Activated CD4-positive, alpha-beta T cell treated with anti-CD3 and anti-CD28 coated beads for 24 hours (primary cell): ENCODE measurements at places on chromosomes 2 and 18.

GRCh38 chr2:102032368-102033030 lies 40.7 kb downstream of the IL1R2 start:
- DNase-seq, result no peak

DNA sequence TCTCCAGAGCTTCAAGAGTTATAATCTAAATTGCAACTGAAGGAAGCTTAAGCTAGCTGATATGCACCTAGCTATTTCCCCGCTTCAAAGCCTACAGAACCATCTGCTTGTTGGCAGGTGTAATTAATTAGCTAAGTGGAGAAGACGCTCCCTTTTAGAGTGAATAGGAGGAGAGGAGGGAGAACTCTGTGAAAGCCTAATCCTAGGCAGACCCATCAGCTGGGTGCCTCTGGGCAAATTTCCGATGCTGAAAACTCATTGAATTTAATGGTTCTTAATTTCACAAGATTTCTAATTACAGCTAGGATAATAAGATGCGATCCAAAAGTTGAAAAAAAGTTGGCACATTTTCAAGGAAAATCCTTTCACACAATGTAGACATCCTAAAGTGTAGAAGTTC lies 735.9 kb downstream of the ERBB4 start:
- no peak for DNase-seq

- DNase-seq, result no peak
These were observed 62.6 kb upstream of the NEDD4L start for GRCh38 chr18:57981308-57982028.

GRCh38 chr2:41836948-41837347 lies 210.9 kb upstream of the PKDCC start:
- no peak for DNase-seq

DNA sequence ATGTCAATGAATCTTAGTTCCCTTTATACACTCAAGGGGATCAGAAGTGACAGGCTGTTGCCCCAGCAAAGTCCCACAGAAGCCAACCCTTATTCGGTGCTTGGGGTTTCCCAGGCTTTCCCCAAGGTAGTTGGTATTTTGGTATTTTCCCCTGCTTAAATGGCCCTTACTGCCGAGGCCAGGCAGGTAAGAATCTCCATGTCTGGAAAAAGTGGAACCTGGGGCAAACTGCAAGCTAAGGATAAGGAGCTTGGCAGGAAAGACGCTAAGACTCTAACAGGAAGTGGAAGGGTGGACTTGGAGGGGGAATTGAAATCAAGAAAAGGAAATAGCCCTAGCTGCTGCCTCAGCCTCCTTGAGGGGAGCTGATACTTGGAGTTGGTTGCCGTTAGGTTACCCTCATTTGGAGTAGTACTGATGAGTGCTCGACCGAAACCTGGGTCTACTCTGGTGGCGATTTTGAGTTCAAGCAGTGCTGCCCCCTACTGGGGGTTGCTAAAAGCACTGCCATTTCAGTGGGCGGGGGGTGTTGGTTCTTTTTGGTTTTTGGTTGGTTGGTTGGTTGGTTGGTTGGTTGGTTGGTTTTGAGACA lies 3.3 kb upstream of the GPBAR1 start:
- DNase-seq, result peak; percentile 57

DNA sequence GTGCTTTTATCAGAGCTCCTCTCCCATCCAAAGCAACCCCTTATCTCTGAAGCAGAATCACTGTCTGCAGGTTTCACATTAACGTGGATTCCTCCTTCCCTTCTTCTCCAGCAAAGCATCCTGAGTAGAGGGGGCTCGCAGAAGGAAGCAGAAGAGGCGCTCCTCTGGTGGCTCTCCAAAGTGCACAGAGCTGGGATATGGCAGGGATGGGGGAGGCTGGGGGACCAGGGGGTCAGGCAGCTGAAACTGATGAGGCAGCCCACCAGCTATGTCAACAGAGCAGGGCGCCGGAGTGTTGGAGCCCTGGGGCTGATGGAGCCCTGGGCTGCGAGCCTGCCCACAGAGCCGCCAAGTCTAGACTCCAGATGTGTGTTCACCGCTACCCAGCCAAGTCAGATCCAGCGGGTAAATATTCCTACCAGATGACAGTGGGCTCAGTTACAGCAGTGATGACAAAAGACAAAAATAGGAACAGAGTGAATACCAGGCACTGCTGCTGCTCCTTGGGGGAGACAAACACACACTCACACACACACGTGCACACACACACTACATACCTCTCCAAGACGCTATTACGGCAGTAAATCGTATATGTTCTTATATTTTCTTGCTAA lies 678.3 kb upstream of the ID2 start:
- DNase-seq, result no peak

GRCh38 chr2:240250985-240251847 lies 110.8 kb upstream of the OTOS start:
- no peak for DNase-seq

- no peak for DNase-seq
These were observed 16.7 kb upstream of the CNGA3 start for GRCh38 chr2:98329549-98329948.

- no peak for DNase-seq
These were observed 14.1 kb upstream of the EML6 start for GRCh38 chr2:54709336-54709809.

DNA sequence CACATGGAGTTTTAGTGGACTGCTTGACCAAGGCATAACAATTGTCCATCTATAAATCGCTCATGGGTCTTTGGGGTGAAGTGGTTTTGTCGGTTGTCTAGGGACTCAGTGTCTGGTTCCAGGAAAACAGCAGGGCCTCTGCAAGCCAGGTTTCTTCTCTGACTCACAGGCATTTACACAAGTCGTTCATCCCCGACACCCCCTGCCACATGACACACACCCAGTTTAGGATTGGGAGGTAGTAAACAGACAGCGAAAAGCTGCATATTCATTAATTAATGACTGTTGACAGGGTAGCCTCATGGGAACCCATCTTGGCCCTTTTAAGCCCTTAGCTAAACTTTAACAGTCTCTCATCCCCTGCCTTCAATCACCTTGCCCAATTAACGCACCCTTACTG lies 194.8 kb upstream of the ACVR2A start:
- no peak for DNase-seq

DNA sequence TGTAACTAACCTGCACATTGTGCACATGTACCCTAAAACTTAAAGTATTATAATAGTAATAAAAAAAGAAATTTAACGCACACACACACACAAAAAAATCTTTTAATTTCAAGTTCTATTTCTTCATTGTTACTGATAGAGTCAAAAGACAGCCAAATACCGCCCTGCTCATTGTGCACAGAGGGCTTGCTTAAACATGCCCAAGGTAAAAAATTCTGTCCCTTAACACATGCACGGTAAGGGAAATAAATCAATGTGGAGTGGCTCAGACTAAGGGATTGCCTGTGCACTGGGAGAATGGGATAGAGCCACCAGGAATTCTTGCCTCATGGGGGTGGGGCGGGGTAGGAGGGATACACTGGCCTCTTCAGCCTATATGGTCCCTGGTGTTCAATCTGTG lies 468.0 kb downstream of the NUP35 start:
- no peak for DNase-seq

GRCh38 chr18:36338403-36338933 lies 41.0 kb downstream of the FHOD3 start:
- DNase-seq, result no peak

DNA sequence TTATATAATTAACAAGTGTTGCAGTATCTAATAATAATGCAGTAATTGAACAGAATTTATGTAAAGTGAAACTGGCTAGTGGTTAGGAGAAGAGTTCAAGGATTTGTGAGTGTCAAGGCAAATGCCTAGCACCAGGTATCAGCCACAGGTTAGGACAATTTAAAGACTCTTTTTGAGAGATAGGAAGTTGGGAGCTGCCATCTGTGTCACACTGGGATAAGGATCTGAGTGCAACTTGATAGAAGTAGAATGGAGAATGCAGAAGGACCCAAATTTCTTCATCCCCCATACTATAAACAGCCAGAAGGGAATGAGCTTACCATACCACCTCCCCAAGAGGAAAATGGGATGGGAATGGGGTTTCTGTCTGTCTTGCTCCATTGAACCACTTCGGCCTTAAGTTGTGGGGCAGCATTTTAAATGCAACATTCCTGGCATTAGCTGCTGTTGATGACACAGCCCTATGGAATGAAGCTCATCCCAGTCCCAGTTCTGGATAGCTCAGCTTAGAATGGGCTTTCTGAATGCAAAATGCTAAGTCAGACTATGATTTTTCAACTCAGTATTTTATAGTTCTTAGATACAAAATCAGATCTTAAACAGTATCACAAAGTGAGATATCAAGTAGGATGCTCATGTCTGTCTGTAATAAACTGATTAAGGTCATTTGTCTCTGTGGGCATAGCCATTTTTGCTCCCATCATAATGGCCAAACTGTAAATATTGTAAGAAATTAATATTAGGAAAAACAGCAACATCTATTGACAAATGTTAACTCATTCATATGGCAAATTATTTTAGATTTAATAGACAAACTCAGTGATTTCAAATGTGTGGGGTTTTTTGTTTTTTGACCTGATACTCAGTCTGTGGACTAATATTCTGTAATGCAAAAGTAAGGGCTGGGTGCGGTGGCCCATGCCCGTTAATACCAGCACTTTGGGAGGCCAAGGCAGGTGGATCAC lies 44.0 kb downstream of the GPR155 start:
- no peak for DNase-seq

GRCh38 chr18:35071819-35072247 lies 30.6 kb downstream of the MAPRE2 start:
- DNase-seq, result no peak

- DNase-seq, result no peak
These were observed 640.1 kb upstream of the FSHR start for GRCh38 chr2:49794396-49794795.

DNA sequence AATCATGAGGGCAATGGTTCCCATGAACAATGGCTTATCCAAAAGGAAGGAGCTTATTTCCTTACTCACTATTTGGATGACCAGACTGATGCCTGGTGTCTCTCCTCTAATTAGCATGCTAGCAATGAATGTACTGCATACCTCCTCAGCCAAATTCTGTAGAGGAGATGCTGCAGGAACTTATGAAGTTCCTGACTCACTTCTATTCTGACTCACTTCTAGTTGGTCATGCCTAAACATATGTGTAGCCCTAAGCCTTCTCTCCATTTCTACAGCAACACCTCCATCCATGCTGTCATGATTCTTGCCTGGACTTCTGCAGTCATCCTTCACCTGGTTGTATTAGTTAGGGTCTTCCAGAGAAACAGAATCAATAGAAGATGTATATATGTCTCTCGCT lies 59.9 kb upstream of the MRPS9 start:
- no peak for DNase-seq

DNA sequence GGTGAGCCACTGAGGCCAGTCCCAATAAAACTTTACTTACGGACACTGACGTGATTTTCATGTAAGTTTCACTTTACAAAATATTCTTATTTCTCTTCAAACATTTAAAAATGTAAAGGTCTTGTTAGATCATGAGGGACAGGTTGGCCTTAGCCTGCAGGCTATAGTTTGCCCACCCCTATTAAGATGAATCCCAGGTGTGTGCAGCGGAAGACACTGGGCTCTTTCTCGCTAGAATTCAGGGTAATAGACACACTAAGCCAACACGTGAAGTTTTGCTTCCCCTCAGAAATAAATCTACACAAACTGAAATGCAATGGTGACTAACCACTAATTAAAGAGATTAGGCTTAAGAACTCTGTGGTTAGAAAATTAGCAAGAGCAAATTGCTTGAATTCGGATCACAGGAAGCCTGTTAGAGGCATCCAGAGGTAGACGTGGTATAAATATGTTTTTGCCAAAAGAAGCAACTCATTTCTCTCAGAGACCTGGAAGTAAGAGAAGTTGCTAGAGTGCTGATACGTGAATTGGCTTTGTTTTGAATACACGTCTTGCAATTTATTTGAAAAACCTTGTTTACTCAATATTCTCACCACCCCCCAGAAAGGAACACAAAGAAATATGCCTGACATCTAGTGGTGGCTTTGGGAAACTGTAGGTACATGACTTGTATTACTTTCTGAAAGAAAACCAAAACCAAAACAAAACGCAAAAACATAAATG lies 151.6 kb downstream of the DTNB start:
- DNase-seq, result peak; percentile 29

DNA sequence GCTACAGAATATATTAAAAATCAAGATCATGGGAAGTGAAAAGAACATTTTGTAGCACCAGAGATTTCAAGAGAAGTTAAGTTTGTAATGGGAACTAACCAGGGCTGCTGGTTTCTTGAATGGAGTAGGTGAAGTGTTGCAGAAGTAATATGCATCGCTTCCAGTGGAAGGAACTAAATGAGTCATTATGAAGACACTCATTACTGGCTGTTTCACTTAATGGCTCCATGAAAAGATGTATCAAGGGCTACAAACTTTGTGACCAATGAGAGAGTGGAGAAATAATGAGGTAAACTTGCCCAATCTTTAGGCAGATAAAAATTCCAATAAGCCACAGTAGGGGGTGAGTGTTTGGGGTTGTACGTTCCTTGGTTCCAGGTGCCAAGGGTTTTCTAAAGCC lies 380.4 kb upstream of the POU3F3 start:
- no peak for DNase-seq

- DNase-seq, result no peak
These were observed 11.2 kb downstream of the TMEM37 start for GRCh38 chr2:119442850-119443249.

DNA sequence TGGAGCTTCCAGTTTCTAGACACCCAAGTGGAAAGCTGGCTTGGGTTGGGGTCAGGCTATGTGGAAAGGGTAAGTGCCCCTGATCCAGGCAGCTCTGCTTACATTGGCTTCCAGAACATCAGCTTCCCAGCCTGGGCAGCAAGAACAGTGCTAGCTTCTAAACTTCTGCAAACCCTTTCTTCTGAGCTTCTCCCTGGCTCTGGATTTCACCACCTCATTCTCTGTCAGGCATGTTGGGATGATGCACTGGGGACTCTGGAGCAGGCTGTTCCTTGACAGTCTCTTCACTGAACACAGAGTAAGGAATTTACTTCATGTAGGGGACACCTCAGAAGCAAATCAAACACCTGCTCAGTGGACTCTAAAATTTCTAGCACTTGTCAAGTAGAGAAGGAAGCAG lies 72.8 kb downstream of the LYPD1 start:
- no peak for DNase-seq

- DNase-seq, result no peak
These were observed 816.2 kb downstream of the NRXN1 start for GRCh38 chr2:50215736-50216135.

DNA sequence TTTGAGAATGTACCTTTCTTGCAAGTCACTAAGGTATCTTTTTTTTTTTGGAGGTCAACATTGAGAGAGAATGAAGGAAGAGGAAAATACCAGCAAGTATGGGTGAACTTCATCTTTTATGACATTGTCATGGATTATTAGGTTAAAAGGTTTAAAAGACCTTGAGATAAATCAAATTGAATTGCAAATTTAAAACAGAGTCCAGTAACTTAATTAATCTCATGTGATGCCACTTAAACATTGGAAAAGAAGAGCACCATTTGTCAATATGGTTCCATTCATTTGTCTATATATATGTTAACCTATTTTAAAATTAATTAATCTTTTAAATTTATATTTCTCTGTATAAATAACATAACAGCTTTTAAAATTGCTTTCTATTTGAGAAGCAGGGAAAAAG lies 83.8 kb downstream of the PPP1R1C start:
- no peak for DNase-seq
